ENCODE measurements at places on chromosomes 4 and X.

DNA sequence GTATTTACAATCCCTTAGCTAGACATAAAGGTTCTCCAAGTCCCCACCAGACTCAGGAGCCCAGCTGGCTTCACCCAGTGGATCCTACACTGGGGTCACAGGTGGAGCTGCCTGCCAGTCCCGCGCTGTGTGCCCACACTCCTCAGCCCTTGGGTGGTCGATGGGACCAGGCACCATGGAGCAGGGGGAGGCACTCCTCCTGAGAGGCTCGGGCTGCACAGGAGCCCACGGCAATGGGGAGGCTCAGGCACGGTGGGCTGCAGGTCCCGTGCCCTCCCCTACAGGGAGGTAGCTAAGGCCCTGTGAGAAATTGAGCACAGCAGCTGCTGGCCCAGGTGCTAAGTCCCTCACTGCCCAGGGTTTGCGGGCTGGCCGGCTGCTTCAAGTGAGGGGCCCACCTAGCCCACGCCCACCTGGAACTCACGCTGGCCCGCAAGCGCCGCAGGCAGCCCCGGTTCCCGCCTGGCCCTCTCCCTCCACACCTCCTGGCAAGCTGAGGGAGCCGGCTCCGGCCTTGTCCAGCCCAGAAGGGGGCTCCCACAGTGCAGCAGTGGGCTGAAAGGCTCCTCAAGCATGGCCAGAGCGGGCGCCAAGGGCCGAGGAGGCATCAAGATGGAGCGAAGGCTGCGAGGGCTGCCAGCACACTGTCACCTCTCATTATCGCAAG is 113.9 kb downstream of the PRDM5 start:
- DNase-seq: no peak

- DNase-seq: no peak
These were observed 20.0 kb downstream of the EMCN start for GRCh38 chr4:100497791-100498190.

GRCh38 chr4:155444721-155445120 is 68.0 kb upstream of the MAP9 start:
- no peak for DNase-seq

DNA sequence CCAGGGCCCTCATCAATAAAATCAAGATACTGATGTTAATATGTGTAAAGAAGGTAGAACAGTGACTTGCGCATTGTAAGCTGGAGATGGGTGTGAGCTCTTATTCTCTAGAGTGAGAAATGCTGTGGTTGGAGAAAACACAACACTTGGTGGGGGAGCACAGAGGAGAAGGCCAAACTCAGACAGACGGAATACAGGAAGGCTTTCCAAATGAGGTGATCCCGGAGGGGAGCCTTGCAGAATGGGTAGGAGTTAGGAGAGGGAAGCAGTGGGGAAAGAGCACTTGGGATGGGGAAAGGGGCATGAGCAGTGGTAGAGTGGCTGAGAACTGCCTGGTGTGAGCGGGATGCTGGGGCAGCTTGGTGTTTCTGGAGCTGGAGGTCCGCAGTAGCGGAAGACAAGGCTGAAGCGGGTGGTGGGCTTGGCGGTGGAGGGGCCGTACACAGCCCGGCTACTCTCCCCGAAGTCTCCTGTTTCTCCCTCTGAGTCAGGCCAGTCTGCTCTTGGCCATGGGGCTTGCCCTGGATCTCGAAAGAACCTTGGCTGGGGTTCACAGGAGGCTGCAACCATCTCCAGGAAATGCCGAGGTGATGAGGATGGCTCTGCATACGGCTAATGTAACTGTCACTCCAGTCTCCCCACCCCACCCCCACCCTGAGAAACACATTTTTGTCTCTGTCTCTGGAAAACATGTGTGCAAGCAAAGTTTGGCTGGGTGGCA is 11.3 kb upstream of the PLAC1 start:
- DNase-seq: no peak

- DNase-seq: no peak
These were observed 12.3 kb upstream of the RAP2C start for GRCh38 chrX:132231587-132231986.

- no peak for DNase-seq
These were observed 317 bp downstream of the CMC4 start for GRCh38 chrX:155070663-155070974.

DNA sequence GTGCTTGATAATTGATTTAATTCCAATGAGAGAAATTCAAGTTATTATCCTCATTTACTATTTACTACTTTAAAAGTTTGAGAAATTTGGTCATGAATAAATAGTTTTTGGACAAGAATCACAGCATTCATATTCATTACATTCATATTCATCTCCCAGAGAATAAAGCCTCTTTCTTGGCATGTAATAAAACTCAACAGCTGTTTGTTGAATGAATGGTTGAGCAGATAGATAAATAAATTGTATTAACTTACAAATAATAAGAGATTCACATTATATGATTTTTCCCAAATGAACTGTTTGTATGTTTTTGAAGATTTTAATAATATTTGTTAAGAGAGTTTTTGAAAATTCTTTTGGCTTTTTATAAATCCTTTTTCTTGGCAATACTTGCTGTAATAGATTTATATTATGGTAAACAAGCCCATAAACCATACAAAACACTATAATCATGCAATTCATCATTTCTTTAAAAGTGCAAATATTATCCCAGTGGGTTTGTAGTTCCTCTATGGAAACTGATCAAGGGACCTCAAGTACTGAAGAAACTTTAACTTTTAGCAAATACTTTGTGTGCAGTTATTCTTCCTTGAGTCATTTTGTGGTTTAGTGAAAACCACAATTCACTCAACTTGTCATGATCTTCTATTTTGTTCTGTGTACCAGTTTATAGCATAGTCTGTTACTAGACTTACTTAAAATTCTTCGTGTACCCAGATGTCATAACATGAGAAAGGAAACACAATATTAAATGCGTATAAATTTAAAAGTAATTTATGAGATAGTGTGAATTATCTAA is 371.8 kb downstream of the ADGRL3 start:
- DNase-seq: no peak

GRCh38 chr4:109764789-109765402 is 35.0 kb upstream of the PLA2G12A start:
- DNase-seq: no peak

DNA sequence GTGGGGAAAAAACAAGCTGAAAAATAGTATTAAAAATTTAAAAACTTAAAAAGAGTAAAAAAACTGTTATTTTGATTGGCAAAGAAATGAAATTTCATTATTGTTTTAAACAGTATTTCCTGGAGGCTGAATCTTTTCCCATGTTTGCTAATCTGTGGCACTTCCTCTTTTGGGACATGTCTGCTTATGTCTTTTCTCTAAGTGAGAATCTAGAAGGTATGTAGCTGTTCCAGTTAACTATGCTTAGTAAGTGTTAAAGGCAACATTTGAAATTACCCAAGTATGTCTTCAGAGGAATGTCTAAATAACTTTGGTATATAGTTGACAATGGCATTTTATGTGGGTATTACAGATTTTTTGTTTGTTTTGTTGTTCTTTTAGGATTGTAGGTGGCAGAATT is 81.6 kb upstream of the TBC1D9 start:
- DNase-seq: no peak

DNA sequence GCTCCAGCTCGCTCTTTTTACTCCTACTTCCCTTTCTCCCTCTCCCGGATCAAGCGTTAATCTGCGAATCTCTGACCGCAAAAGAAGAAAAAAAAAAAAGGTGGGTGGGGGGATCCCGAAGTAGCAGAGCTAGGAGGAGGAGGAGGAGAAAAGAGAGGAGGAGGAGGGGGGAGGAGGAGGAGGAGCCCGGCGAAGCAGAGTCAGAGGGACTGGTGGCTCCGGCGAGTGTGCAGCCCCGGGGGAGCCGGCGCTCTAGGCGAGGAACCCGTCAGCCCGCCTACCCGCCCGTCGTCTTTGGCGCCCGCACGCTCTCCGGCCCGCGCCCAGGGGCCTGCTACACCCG is at the start of gene NHSL2:
NHSL2 (plus strand) TSS at position 203 of the 343 bp plus-strand sequence.
- DNase-seq: no peak

GRCh38 chr4:69025191-69025998 is 70.9 kb upstream of the UGT2B7 start:
- DNase-seq: no peak

GRCh38 chrX:136291824-136292223 is 8.9 kb upstream of the ADGRG4 start:
- no peak for DNase-seq

GRCh38 chrX:136797787-136798186 is 17.1 kb upstream of the ARHGEF6 start:
- no peak for DNase-seq

GRCh38 chr4:186036976-186037581 is 31.9 kb upstream of the TLR3 start:
- DNase-seq: no peak

DNA sequence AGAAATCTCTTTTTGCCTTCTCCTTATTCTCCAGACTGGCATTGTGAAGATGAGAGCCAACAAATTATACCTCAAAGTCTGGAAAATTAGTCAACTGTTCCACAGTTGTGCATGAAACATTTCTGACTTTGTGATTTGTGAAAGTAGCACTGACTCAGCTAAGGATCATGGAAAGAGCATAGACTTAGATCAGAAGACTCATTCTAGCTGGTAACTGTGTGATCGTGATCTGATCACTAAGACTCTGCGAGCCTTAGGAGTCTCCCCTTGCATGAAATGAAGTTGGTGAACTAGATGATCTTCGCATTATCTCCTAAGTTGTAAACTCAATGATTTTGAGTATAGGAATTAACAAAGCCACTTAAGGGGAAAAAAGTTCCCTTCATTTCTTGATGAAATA is 668.1 kb downstream of the RPA4 start:
- DNase-seq: no peak

DNA sequence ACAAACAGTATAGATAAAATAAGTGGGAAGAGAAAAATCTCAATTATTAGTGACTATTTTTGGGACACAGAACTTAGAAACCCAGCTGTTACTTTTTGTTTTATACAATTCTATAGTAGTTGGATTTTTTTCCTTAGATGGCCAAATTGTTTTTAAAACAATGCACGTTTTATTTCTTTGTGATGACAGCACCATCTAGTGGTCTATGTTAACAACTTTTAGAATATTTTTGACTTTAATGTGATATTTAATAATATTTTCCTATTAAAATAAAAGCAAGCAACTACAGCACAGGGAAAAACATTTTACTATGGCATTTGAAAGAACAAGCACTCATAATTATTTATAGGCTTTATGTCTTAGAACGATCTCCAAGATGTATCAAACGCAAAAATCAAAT is 5.6 kb upstream of the SMIM31 start:
- DNase-seq: no peak
